ENCODE measurements at places on chromosomes 11 and 22.

DNA sequence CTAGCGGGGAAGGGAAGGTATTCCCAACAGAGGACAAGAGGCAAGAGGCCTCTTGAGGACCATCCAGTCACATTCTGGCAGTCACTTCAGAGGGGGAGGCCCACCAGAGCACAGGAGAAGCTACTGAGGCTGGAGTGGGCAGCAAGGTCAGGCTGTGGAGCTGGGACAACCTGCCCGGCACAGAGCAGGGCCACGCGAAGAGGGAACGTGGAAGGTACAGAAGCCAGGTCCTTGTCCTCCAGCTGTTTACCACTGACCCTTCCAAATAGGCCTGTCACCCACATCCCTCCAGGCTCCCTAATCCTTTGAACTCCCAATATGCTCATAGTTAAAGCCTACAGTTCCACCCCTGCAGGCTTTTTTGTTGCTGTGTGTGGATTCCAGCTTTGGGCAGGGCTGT, 76.9 kb downstream of the IGLL1 start:
- no peak for DNase-seq

DNA sequence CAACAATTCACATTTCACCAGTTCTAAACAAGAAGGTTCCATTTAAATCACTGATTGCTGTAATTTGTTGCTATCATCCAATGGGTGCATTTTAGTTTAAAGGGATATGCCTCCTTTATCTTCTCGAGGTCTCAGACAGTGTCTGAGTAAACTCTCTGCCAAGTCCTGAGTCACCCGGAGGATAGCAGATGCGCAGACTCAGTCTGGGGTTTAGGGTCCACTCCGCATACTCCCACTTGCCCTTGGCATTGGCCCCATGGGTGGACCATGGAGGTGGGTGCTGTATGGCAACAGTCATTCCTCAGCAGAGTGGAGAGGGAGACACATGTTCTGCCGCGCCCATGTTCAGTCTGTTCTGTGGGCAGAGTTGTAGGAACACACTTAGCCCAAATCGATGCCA, 65.4 kb upstream of the CRTAM start:
- DNase-seq: no peak

- DNase-seq: no peak
These were observed 20.7 kb downstream of the FAM83F start for GRCh38 chr22:40015358-40015976.

- peak; percentile 61 for DNase-seq
These were observed 4.1 kb downstream of the ST3GAL4 start for GRCh38 chr11:126359431-126360048.

GRCh38 chr11:12084256-12084655, 26.1 kb upstream of the MICAL2 start:
- DNase-seq: no peak

- DNase-seq: no peak
These were observed 110.9 kb downstream of the KCNC1 start for GRCh38 chr11:17845431-17845881.

Data from breast epithelium (tissue), 4 donors.